Fibroblast of skin of right quadriceps (primary cell): ENCODE measurements at places on chromosomes 12 and 14.

GRCh38 chr12:113749433-113749815, 216.7 kb downstream of the RBM19 start:
- DNase-seq: no peak

DNA sequence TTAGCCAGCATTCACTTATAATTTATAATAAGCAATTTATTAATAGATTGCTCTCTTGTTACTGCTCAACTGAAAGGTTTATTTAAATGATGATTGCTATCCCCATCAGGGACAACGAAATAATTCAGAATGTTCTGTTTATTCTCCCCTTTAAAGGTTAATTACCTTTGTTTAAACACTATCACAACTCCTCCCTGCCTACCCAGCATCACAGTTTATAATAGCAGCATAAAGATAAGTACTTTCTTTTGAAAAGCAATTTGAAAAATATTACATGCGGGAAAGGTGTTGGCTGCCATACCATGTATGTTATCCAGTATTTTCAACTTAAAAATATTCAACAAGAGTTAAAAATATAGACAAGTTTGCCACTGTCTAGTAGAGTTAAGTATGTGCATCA, 30.6 kb downstream of the SCAF11 start:
- DNase-seq: no peak

GRCh38 chr12:29612912-29613311, 115.4 kb upstream of the OVCH1 start:
- DNase-seq: no peak

- no peak for DNase-seq
Observed at GRCh38 chr14:89352976-89353765, 63.9 kb downstream of the FOXN3 start.

DNA sequence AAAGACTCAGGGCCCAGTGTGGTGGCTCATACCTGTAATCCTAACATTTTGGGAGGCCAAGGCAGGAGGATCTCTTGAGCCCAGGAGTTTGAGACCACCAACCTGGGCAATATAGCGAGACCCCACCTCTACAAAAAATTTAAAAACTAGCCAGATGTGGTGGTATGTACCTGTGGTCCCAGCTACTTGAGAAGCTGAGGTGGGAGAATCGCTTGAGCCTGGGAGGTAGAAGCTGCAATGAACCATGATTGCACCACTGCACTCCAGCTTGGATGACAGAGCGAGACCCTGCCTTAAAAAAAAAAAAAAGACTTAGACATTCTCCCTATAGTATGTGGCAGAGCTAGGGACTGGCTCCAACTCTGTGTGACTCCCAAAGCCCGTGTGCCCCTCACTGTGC, 2.9 kb downstream of the UBE3B start:
- DNase-seq: no peak

- DNase-seq: no peak
Observed at GRCh38 chr14:95198320-95198719, 41.0 kb upstream of the DICER1 start.

GRCh38 chr12:59282999-59283398, 312.8 kb upstream of the SLC16A7 start:
- DNase-seq: no peak

GRCh38 chr14:91036741-91037469, 23.5 kb downstream of the RPS6KA5 start:
- no peak for DNase-seq

- no peak for DNase-seq
Observed at GRCh38 chr14:104572024-104572626, 7.4 kb upstream of the C14orf180 start.

DNA sequence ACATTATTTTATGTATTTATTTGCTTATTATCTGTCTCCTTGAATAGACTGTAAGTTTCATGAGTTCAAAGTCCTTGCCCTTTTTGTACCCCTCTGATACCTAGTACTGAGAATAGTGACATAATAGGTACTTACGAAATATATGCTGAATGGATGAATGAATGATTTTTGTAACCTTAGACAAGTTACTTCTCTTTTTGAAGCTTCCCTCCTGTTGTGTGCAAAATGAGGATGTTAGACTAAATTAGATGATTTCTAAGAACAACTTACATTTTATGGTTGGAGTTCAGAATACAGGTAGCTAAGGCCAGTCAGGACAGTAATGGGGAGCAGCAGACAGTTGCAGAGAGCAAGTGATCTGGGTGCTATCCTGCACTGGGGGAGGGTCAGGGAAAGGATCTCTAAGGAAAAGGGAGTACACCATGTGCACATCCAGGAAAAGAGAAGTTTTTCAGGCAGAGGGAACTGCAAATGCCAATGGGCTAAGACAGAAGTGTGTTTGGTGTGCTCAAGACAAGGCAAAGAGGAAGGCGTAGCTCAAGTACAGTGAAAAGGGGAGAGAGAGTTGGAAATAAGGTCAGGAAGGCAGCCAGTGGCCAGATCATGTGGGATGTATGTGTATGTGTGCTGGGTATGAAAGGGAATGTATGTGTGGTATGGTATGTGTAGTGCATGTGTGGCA, 59.4 kb upstream of the AMIGO2 start:
- no peak for DNase-seq

DNA sequence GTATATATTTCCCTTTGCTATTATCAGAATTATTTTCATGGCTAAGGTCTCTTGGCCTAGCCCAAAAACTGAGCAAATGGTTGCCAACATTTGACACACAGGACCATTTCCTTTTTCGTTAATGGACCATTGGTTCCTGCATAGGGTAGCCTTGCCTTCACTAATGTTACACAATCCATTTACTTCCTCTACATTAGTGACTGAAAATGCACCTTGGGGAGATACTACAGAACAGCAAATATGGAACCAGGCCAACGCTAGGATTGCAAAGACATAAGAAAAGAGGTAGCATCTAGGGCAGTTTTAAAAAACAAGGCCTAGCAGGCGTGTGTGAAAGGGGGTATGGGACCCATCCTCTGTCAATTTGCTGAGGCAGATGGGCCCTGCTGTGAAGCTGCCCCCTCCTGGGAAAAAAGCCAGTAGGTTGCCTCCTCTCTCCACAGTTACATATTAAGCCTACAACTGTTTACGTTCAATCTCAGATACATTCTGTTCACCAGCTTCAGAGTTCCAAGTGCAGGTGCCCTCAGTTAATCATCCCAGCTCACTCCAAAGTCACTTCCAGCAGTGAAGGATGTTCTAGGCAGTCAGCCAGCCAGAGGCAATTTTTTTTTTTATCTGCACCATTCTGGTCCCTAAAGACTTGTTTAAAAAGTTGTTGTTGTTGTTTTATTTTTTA, 15.0 kb downstream of the AQP6 start:
- no peak for DNase-seq

DNA sequence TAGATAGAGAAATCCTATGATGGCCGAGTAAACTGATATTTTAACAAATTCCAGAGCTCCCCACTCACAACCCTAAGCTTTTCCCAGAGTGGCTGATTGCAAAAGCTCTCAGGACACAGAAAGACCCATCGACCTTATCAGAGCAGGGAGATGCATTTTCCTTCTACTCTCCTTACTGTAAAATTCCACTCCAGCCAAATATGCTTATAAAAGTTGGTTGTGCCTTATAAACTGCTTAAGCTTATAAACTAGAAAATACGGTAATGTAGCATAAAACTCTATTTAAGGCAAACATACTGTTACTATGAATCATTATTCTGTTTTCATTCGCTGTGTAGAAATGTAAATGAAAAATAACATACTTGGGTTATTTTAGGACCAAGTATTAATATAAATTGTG, 41.6 kb upstream of the TRHDE start:
- peak; percentile 84 for DNase-seq

DNA sequence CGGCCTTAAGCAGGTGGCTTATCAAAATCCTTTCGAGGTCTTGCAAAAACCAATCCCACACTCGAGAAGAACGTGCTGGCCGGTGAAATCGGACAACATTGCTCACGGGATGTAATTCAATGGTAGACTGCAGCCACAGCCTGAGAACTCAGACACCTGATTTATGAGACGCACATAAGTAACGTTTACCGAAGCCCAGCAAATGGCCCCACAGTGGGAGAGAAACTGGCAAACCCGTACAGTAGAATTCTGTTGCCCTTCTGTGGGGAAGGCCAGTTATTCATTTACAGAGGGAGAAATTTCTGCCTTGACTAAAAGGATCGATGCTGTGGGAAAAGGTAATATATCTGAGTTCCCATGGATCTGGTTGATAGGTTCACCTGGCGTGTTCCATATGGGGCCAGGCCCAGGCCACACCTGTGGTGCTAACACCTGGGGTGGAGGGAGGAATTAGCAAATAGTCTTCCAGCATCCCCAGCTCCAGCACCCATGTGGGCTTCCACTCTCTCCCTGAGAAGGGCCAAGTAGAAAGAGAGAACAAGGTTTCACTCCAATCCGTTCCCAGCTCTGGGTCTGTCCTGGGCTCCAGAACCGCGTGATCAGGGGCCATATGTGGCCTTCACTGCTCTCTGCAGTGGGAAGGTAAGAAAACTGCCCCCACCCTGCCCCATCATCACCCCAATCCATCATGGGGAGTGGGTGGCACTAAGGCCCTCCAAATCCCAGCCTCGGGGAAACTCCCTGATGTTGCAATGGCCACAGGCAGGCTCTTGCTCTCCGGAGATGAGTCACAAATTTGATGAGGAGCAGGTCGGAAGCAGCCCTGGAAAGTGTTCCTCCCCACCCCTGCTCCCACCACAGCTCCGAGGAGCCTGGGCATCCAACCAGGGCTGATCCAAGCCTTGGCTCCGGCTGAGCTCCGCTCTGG, 12.7 kb downstream of the BDKRB1 start:
- peak; percentile 94 for DNase-seq

GRCh38 chr14:38366374-38366773, 110.5 kb upstream of the CLEC14A start:
- peak; percentile 22 for DNase-seq

DNA sequence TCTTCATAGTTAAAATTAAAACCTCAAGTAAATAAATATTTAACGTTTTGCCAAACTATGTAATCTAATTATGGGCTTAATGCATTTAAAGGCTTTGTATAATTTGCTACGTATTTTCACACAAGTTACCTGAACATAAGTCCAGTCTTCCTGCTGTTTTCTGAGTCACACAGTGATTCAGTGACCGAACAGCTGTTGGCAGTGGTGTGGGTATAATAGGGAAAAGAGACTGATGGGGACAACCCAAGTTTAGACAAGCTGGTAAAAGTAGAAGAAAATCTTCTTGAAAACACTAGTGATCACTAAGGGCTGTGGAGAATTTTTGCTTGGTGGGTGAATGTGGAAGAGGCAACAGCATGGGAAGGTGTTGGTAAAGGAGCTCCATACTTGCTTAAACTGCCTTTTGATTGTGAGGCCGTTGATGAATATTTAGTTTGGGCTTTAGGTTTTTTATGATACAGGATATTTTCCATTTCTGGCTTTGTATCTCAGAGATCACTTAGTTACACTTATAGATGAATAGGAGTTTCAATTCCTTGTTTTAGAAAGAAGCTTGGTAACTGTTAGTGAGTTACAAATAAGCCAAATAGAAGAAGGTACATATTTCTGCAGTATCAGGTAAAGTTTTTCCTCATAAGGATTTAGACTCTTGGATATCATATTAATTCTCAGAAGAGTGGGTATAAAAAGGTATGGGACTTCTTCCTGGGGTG, 23.9 kb downstream of the LRRK2 start:
- no peak for DNase-seq

DNA sequence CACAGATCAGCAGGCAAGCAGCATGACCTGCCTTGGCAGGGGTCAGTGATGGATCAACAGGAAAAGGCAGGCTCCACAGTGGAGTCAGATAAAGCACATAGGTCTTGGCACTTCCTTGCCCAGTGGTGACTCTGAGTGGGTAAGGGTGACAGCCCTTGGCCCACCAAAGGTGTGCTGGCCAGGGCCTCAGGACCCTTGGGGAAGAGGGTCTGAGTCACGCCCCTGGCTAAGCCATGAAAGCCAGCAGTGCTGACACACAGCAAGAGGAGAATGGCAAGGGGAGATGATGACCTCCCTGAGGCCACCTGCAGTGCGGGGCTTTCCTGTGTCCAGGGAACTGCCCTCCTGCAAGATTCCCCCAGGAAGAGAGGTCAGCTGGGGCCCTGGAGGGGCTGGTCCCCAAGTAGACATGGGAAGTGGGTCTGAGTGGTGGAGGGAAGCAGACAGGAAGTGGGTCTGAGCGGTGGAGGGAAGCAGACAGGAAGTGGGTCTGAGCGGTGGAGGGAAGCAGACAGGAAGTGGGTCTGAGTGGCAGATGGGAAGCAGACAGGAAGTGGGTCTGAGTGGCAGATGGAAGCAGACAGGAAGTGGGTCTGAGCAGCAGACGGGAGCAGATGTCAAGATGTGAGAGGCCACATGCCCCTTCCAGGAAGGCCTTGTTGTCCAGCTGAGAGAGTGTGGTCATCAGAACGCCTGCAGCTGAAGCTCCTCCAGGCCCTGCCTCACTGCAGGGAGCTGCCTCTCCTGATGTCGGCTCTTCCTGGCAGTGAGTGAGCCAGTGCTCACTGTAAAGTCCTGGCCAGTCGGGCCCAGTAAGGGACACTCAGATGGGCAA, 34.8 kb downstream of the DIO3 start:
- no peak for DNase-seq

GRCh38 chr12:131608740-131609690, 101.9 kb upstream of the SFSWAP start:
- DNase-seq: peak; percentile 39

GRCh38 chr12:69927164-69927563, 102.1 kb downstream of the MYRFL start:
- no peak for DNase-seq

DNA sequence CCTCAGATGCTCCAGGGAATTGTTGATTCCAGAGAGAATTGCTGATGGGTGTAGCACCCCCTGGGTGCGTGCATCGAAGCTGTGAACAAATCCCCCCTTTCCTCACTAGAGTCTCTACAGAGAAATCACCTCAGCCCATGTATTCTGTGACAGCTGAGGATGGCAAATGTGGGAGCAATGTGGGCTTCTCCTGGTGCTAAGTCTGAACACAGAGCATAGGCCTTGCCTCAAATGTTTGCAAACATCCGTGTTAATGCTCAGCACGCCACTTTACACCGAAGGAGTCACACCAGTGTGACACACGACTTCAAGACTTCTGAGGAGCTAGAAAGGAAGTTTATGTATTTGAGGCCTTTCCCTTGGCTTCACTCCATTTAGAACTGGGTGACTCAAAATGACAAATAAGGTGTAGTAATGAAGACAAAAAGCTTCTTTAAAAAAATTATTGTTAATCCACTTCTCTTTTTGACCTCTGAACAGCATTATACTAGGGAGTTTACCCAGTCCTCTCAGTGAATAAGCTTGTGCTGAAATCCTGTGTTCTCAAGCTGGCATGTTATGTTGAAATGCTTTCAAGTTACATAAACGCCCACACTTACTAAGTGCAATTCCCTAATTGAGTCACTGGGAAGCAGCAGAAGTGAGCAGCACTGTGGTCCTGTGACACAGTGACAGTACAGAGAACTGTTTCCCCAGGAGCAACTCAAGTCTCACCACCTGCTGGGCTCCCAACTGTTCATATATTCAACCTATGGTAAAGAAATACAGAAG, 92.9 kb downstream of the FAR2 start:
- peak; percentile 62 for DNase-seq
